ENCODE measurements at places on chromosomes 6 and 20. TPM values are rescaled to one million over a fixed set of nuclear protein-coding genes. Genes with fewer than 3 reads are reported as not detected.
A peak's percentile ranks its signal among the peaks of the same experiment; 100 is the strongest.

GRCh38 chr6:85672623-85673022, 29.9 kb upstream of the SYNCRIP start:
- DNase-seq, result no peak

DNA sequence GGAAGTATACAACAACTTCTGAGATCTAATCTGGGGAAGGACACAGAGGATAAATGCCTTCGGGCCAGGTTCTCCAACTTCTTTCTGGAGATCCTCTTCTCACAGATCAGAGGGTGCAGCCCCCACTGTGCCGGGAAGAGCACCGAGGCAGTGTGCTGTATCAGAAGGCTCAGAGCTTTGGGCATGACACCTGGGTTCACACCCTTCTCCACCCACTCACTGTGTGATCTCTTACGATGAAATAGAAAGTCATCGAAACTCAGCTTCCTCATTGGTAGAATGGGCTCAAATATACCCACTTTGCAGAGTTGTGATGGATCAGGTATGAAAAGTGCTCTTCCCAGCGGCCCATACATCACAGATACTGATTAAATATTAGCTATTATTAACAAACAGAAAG, 347.5 kb upstream of the SOX4 start:
- no peak for DNase-seq

- no peak for DNase-seq
Measured at GRCh38 chr6:38091613-38092012, 272.1 kb downstream of the ZFAND3 start.

CFAP61 gene
- total RNA-seq, result 1.7 TPM

FAM229B gene
- 11.4 TPM for total RNA-seq

- DNase-seq, result no peak
Measured at GRCh38 chr20:8798505-8798904, 270.4 kb upstream of the PLCB4 start.

DNA sequence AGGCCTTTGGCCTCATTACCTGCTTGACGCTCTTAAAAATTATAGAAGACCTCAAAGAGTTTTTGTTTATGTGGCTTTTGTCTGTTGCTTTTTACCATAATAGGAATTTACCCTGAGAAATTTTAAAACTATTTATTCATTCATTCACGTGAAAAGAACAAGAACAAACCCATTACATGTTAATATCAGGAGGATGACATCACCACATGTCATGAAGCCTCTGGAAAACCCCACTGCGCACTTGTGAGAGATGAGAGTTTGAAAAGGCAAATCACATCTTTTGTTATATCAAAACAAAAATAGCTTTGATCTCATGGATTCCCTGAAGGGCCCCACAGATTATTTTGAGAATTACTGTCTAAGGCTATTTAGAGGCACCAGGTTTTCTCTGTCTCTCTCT, 61.3 kb upstream of the EYA2 start:
- DNase-seq, result no peak

- DNase-seq, result no peak
Measured at GRCh38 chr20:7859356-7859802, 80.9 kb downstream of the HAO1 start.

GRCh38 chr6:136290410-136291010, 864 bp upstream of the BCLAF1 start:
- DNase-seq, result peak; percentile 51

DNA sequence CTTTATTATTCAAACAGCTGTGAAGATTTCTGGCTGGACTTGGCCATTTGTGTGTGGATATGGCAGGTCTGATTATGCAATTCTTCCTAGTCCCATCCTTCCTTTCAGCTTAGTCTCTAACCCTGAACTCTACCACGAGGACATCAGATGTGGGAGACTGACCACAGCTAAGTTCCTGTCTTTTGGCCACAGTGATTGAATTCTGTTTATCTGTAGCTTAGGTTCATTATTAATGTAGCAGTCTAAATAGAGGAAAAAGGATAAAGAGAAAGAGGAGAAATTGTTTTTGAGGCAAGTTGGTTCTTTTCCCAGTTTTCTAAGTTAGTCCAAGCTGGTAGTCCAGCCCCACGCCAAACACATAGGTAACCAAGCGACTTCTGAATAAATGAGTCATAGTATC, 598.9 kb downstream of the RFPL4B start:
- no peak for DNase-seq

- DNase-seq, result no peak
Measured at GRCh38 chr6:151869787-151870186, 62.3 kb downstream of the ESR1 start.

- no peak for DNase-seq
Measured at GRCh38 chr20:62209850-62210495, 10.1 kb downstream of the HRH3 start.

DNA sequence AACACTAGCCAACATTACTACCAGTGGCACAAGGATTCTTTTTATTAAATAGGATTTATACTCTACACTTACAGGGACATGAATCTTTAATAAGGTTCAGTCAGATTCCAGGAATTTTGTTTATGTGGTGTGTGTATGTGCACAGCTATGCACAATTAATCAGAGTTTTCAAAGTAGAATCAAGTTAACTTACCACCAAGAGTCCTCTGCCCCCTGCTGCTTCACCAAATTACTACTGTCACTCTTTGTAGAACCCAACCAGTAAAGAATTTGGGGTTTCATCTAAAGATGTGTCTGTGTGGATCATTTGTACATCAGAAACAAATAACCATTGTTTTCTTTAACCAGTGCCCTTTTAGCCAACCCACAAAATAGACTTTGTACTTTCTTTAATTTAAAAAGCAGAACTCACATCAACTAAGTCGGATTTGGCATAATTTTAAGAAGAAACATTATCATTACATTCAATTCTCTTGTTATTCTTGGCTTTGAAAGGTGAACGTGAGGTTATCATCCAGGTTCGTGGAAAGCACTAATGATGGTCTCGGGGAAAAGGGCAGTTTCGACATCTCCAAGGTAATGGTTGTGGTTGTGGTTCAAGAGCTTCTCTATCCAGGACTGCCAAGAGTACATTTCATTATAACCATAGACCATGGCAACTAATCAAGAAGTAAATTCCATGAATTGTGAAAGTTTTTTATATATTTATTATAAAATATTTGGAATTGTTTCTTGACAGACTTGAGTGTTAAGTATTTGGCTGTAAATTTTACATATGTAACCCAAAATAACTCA, 514.3 kb upstream of the ID4 start:
- no peak for DNase-seq

DNA sequence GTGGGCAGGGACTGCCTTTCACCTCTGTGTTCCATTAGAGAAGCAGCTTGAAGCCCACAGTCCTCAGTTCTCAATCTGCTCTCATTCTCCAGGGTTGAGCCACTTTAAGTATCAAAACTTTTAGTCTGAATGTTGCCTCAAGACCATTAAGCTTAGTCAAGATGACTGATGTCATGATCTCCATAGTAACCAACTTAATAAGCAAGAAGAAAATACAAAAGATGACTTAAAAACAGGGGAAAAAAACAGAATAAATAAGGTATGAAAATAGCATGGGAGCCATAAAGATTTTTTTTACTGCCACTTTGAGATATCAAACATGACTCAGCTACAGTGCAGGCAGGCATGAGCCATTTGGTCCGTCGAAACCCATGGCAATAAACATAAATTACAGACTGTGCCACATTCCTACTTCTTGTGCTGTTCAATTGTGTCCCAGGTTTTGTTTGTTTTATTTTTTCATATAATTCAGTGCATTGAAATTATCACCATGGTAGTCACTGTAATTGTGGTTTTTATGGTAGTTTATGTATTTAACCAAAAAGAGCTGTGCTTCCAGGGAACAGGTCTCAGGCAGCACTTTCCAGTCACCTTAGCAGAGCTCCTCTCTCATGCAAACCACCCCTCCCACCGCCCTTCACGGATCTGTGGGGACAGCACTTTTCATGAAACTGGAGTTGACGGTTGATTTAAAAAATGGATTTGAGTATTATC, 156.5 kb upstream of the INSM1 start:
- no peak for DNase-seq

ID1 gene
- 811 TPM for total RNA-seq

- no peak for DNase-seq
Measured at GRCh38 chr6:72182337-72183246, 296.2 kb downstream of the RIMS1 start.

PLN gene
- not detected for total RNA-seq

GRCh38 chr20:3730803-3731672, 1.4 kb upstream of the HSPA12B start:
- DNase-seq, result no peak

DNA sequence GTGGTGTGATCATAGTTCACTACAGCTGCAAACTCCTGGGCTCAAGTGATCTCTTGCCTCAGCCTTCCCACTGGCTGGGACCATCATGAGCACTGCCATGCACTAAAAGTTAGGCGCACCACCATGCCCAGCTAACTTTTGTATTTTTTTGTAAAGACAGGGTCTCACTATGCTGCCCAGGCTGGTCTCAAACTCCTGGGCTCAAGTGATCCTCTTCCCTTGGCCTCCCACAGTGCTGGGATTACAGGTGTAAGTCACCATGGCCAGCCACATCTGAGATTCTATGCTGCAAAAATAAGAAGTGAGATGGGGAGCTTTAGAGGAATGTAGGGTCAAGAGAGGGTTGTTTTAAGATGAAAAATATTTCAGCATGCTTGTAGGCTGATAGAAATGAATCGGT, 1.5 kb upstream of the FAM83D start:
- DNase-seq, result no peak

OPN5 gene
- total RNA-seq, result not detected

- DNase-seq, result no peak
Measured at GRCh38 chr20:21575981-21576740, 62.3 kb upstream of the NKX2-2 start.

NTSR1 gene
- 187 TPM for total RNA-seq

COL9A3 gene
- 29.7 TPM for total RNA-seq

LY6G6D gene
- total RNA-seq, result not detected

DNA sequence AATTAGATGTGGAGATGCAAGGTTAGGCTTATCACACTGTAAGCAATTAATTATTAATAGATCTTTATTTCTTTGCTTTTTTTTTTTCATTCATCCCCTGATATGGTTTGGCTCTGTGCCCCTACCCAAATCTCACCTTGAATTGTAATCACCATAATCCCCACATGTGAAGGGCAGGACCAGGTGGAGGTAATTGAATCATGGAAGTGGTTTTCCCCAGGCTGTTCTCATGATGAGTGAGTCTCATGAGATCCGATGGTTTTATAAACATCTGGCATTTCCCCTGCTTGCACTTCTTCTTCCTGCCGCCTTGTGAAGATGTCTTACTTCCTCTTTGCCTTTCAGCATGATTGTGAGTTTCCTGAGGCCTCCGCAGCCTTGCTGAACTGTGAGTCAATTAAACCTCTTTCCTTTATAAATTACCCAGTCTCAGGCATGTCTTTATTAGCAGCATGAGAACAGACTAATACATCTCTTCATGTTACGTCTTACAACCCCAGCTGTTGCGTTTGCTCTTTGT, 333.8 kb downstream of the CDH26 start:
- no peak for DNase-seq

- no peak for DNase-seq
Measured at GRCh38 chr6:115358616-115359015, 702.1 kb downstream of the FRK start.

GRCh38 chr20:10115021-10115420, 80.2 kb downstream of the ANKEF1 start:
- no peak for DNase-seq

- DNase-seq, result no peak
Measured at GRCh38 chr20:51799401-51799860, 2.9 kb downstream of the SALL4 start.

GRCh38 chr20:46203510-46203837, 85.4 kb downstream of the CD40 start:
- no peak for DNase-seq

- DNase-seq, result no peak
Measured at GRCh38 chr20:16397086-16397485, 176.2 kb downstream of the KIF16B start.

DNA sequence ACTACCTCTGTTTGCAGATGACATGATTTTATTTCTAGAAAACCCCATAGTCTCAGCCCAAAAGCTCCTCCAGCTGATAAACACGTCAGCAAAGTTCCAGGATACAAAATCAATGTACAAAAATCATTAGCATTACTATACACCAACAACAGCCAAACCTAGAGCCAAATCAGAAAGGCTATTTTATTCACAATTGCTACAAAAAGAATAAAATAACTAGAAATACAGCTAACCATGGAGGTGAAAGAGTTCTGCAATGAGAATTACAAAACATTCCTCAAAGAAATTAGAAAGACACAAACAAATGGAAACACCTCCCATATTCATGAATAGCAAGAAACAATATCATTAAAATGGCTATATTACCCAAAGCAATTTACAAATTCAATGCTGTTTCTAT, 65.6 kb upstream of the HTR1E start:
- DNase-seq, result no peak

DNA sequence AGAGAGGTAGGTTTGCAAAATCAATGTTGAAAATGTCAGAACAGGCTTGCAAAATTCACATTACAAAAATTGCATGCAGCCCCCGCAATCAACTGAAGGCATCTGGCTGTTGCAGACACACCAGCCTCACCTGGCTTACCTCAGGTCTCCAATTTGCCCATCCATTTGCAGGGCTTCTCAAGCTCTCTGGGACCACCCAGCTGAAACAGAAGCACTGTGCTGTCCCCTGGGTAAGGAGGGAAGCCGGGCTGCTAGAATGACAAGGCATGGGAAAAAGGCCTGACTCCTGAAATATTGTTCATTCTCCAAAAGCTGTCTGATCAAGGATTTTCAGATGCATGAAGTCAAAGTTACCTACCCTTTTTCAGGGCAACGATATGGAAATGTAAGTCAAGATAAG, 52.6 kb upstream of the CD93 start:
- DNase-seq, result no peak

Measured in HCT116 (cell line).